ENCODE measurements at places on chromosomes 1 and 21. TPM values are rescaled to one million over a fixed set of nuclear protein-coding genes. Genes with fewer than 3 reads are reported as not detected.

The SUMO3 gene
- 124 TPM for total RNA-seq

The HPCAL4 gene
- not detected for total RNA-seq

The FTCD gene
- total RNA-seq, result 5.4 TPM

The WDR64 gene
- not detected for total RNA-seq

The FAM177B gene
- total RNA-seq, result not detected

The MARK1 gene
- total RNA-seq, result 5.1 TPM

The MIER1 gene
- total RNA-seq, result 30.7 TPM

The SPATA1 gene
- total RNA-seq, result 1.3 TPM

GRCh38 chr1:17763417-17763816, 8.3 kb downstream of the ACTL8 start:
- DNase-seq, result no peak
- H3K4me3 ChIP-seq, result no peak overlapping the region
- H3K36me3 ChIP-seq, result no peaks in the 10 kb centered on the region
- no peaks in the 10 kb centered on the region for H3K4me1 ChIP-seq

DNA sequence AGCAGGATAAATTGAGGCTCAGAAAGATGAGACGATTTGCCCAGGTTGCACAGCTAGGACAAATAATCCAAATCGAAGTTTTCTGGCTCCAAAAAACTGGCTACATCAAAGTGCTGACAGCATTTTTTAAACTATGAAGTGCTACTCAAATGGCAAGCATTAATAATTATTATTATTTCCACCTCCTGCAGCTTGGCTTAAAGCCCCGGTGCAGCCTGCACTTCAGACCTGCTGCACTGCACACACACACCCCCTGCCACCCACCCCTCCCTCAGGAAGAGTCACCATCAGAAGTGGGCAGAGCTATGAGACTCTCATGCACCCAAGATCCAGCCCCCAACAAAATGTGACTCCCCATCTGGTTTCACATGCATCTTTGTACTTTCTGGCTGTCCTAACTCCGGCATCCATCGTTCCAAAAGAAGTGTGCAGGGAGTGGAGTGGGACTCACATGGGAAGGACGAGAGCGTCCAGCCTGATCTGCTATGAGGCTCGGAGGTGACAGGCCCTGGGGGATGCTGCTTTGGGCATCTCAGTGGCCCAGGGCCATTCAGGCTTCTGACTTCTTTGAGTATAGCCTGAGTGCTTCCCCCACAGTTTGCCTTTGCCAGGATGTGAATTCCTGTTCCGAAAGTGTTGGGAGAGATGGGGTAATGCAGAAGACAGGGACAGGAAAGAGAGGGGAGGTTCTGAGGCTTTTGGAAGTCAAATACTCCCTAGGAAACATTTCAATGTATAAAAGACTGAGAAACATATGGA, 65.0 kb upstream of the FAM20B start:
- DNase-seq, result no peak
- H3K4me3 ChIP-seq, result no peak overlapping the region
- no peaks in the 10 kb centered on the region for H3K36me3 ChIP-seq
- H3K27me3 ChIP-seq, result no peaks in the 10 kb centered on the region
- H3K27ac ChIP-seq, result no peak overlapping the region
